GOT3 (cell line): ENCODE measurements at places on chromosomes 5 and 9.

- peak; percentile 42 for DNase-seq
Observed at GRCh38 chr5:1633605-1634336, 110.0 kb upstream of the LPCAT1 start.

DNA sequence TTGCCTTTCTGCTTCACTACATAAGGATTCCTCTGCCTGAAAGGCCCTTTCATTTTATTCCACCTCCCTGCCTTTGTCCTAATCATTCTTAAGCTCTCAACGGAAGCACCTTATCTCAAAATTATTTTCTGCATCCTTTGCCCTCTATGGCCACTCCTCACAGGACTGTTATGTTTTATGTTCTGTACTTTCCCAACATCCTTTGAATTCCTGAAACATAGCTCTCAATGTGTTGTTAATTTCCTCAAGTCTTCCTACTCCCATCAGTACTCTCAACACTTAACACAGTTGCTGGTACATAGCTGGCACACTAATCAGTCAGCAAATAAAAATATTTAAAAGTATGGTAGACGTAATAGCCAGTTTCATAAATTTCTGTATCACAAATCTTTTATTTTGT lies 193.0 kb downstream of the RFX3 start:
- no peak for DNase-seq

GRCh38 chr9:88891040-88891439 lies 100.2 kb upstream of the S1PR3 start:
- no peak for DNase-seq

DNA sequence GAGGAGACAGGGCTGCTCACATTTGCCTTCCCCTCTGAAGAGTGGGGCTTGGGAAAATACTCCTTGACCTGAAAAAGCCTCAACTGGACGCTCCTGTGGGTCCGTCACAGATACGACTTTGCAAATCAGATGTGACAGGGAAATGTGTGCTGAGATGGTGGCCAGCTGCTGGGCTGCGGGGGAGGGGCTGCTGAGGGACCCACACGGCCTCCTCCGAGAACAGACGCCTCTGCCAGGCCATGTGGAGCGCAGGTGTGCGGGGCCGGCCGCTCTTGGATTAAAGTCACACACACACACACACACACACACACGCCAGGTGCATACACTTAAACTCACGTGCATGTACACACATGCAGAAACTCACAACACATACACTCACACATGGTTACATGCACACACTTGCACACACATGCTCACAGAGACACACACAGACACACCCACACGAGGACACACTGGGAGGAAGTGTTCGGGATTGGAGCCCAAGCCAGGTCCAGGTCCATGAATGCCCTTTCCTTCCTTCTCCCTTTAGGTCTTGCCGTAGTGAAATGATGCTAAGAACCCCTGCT lies 167.4 kb downstream of the GAPVD1 start:
- no peak for DNase-seq

- DNase-seq, result no peak
Observed at GRCh38 chr5:167657016-167657415, 634.4 kb upstream of the WWC1 start.

- DNase-seq, result no peak
Observed at GRCh38 chr5:111469903-111470302, 42.4 kb downstream of the STARD4 start.
